ENCODE measurements at places on chromosomes 1 and 21.
A peak's percentile ranks its signal among the peaks of the same experiment; 100 is the strongest.

DNA sequence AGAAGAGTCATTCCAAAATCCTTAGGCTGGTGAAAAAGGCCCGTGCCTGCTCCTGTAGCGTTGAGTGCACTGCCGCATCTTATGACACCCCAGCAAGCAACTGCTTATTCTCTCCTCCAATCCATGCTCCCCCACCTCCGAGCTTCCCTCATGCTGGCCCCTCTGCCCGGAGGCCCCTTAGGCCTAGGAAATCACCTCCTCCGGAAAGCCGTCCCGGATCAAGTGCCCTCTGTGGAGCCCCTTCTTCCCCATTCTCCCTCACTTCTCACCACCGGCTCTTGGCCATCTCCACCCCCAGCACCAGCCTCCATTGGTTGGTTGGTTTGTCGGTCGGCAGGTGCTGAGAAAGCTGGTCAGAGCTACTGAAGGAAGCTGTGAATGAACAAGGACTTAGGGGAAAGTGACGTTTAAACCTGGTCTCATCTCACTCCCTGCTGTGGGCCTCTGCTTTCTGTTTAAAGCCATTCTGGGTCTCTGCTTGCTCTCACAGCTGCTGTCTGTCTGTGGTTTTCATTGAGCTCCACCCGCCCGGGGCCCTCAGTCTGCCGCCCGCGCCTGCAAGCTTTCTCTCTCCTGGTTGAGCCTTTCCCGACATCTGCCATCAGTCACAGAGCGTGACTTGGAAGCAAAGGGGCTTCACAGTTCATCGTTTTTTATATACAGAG lies 122.2 kb downstream of the KCNN3 start:
- DNase-seq = peak; percentile 46

GRCh38 chr1:214439352-214440119 lies 111.9 kb downstream of the PTPN14 start:
- DNase-seq = no peak

DNA sequence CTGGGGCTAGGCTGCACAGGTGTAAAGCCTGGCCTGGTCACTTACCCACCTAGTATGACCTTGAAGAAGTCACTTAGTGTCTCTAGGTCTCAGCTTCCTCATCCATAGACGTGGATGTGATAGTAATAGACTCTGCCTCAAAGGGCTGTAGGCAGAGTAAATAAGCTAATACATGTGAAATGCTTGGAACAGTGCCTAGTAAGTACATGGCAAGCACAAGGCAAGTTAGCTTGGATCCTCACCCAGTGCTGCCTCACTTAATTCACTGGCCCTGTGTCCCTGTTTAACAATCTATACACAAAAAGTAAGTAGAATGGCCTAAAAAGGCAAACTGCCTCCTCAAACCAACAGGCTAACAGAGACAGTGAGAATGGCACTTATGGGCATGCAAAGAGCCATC lies 167.8 kb downstream of the PIGK start:
- no peak for DNase-seq

DNA sequence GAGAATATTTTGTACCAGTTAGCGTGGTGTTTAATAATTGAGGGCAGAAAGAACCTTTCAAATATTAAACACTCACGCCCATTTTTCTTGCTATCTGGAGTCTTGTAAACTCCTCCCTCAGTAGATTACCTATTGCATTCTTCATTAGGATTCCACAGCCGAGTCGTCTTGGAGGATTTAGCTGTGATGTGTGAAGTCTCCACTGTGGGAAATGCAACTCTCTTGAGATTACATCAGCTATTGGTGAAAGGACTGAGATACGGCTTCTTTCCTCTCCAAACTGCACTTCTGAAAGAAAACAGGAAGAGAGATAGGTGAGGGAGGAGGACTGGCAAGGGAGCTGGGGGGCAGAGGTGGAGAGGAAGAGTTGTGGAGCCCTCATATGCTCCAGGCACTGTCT lies 36.1 kb downstream of the ACTA1 start:
- no peak for DNase-seq

GRCh38 chr1:167529829-167530474 lies 11.6 kb upstream of the CD247 start:
- peak; percentile 49 for DNase-seq

- no peak for DNase-seq
Measured at GRCh38 chr1:212485913-212486618, 53.3 kb downstream of the NENF start.

GRCh38 chr1:222654849-222655248 lies 37.0 kb downstream of the MIA3 start:
- DNase-seq = no peak

GRCh38 chr1:207088161-207088560 lies 499 bp upstream of the C4BPB start:
- DNase-seq = no peak

- DNase-seq = no peak
Measured at GRCh38 chr1:23114424-23115079, 54.1 kb downstream of the LUZP1 start.

All from muscle of arm (tissue), 14 donors.